T-helper 1 cell (primary cell): ENCODE measurements at places on chromosomes 11 and 22.

GRCh38 chr11:40513281-40513680 lies 946.2 kb downstream of the LRRC4C start:
- DNase-seq: no peak

DNA sequence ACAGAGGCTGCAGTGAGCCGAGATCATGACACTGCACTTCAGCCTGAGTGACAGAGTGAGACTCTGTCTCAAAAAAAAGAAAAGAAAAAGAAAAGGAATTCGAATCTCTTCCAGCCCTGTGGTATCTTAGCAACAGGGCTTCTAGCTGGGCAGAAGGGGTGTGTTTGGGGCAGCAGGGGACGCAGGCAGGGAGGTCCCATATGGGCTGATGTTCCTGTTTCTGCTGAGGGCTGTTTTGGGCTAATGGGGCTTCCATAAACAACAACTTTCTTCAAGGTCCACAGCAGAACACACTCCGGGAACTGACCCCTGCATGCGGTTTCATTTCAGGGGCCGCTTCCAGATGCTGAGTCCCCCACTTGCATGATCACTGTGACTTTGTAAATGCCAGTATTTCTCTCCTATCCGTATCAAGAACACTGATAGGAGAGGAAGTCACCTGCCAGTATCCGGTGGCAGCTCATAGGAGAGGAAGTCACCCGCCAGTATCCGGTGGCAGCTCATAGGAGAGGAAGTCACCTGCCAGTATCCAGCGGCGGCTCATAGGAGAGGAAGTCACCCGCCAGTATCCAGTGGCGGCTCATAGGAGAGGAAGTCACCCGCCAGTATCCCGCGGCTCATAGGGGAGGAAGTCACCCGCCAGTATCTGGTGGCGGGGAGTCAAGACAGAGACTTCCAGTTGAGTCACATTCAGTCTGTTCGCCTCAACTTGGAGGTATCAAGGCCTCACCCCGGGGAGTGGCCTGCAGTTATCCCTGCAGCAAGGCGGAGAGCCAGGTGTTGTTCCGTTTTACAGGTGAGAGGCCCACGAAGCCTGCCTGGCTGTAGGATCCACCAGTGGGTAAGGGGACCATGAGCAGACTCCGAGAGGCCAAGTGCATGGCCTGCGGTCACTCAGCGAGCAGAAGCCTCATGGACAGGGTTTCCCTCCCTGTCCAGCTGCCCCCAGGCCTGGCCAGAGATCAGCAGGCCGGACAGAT lies 8.3 kb upstream of the FGF19 start:
- no peak for DNase-seq

- no peak for DNase-seq
These were observed 16.3 kb upstream of the SUSD2 start for GRCh38 chr22:24164940-24165339.

- no peak for DNase-seq
These were observed 70.2 kb downstream of the MTNR1B start for GRCh38 chr11:93039531-93040240.

DNA sequence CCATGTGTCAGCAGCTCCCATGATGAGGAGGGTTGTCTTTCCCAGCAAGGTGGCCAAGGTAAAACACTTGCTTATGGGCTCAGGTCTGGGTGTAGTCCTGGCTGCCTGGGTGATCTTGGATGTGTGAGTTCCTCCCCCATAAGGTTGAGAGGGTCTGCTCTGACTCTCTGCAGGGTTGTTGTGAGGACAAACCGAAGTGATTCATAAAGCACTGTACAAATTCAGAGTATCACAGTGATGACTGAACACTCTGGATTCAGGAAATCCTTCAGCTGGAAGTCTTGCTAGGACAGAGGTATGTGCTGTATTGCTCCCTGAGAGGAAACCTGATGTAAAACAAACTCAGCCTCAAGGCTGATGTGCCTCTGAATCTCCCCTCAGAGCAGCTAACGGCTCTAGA lies 220.9 kb upstream of the PITPNB start:
- no peak for DNase-seq

- DNase-seq: no peak
These were observed 58.6 kb downstream of the KDM2A start for GRCh38 chr11:67177399-67178281.

DNA sequence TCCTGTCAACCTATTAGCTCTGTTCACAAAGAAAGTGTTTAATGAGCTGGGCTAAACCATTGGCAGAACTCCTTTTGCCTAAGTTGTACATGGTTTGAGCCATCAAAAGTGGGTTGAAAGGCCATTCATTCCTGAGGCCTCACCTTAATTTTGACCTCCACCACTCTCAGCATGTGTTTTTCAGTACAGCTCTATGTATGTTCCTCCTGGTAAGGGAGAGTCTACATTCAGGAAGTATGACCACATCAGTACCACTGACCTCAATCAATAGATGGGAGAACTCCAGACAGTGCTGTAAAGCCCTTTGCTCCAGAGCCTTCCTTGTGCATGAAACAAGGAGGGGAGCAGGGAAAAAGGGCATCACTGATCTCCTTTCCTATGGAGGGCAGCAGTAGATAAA lies 87.8 kb upstream of the CARD18 start:
- DNase-seq: no peak

DNA sequence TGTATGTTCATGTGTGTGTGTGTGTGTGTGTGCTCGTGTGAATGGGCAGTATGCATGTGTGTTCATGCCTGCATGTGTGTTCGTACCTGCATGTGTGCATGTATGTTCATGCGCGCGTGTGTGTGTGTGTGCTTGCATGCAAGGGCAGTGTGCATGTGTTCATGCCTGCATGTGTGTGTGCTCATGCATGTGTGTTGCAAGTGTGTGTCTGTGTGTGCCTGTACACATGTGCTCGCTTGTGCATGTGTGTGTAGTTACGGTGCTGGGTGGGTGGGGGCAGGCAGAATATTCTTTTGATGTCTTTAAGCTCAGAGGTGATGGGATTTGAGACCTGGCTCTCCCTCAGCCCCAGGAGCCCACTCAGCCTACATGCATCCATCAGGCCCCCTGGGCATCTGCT lies 822.1 kb downstream of the BRD1 start:
- no peak for DNase-seq

- no peak for DNase-seq
These were observed 36.6 kb downstream of the METTL15 start for GRCh38 chr11:28144808-28145207.

- no peak for DNase-seq
These were observed 4.0 kb downstream of the TECTA start for GRCh38 chr11:121105063-121105480.

DNA sequence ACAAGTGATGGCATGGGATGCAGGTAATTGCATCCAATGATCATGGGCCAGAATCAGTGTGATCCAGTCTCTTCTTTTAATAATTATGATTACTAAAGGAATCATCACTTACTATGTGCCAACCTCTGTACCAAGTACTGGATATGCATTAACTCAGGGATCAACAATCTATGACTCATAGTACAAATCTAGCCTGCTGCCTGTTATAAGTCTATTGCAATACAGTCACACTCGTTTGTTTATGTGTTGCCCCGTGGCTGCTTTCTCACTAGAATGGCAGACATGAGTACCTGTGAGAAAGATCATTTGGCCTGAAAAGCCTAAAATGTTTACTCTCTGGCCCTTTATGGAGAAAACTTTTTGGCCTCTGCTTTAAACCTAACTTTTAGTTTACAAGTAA lies 45.0 kb downstream of the OR6Q1 start:
- DNase-seq: no peak
